Bronchial epithelial cell (primary cell): ENCODE measurements at places on chromosomes 11 and 22. TPM values are rescaled to one million over a fixed set of nuclear protein-coding genes. Genes with fewer than 3 reads are reported as not detected.
A peak's percentile ranks its signal among the peaks of the same experiment; 100 is the strongest.

The FXYD6 gene
- not detected in 2 replicates for total RNA-seq

- no peak for DNase-seq
Observed at GRCh38 chr11:86547727-86548126, 124.7 kb downstream of the ME3 start.

- DNase-seq = no peak
Observed at GRCh38 chr22:22410121-22410520, 98.4 kb downstream of the ZNF280B start.

The MMP13 gene
- under 0.01 TPM in 1 of 2 replicates, not detected in the other for total RNA-seq

DNA sequence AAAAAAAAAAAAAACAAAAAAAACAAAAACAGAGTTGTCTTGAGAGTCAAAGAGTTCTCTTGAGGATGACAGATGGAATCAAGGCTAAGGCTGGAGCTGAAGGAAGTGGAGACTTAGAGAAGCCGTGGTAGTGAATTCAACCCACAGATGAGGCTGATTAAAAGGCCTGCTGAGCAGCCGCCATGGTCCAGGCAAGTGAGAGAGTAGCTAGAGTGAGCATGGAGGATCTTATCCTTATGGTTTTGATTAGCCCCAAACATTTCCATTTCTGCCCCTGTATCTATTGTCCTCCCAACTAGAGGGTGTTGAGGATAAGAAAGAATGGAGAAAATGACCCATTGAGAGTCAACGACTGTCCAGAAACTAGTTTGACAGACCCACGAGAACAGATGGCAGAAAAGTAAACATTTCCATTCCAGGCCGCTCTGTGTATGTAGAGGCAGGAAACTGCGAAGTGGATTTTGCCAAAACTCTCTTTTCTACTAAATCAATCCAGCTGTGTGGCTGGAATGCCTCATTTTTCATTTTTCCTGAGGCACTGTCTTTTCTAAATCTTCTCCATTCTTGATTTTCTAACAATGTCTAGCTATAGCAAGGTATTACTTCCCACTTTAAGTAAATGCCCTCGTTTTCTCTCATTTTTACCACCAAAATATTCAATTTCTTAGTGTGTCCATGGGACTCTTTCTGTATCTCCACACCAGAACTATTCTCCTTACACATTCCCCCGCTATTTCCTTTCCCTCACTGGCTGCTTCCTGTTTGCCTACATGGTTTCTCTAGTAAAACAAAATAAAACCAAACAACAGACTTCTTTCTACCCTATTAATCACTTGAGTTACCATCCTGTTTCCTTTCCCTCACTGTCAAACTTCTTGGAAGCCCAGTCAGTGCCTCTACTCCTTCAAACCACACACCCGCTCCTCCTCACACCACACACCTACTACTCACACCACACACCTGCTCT is 5.4 kb upstream of the MMP8 start:
- no peak for DNase-seq

DNA sequence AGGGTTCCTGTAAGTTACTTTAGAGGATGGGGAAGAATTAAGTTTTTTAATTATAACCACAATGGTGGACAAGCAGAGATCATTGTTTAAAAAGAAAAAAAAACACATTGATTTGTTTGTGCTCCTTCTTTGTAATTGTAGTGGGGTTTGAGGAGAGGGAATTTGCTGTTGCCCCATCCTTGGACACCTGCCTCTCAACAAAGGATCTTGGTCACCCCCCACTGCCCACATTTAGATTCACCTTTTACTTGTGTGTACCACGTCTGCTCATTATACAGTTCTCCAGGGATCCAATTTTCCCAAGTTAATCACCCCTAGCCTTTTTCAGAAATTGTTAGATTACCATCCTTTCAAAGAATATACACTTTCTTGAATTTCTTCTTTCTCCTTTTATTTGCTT is 53.0 kb downstream of the DNAJC24 start:
- no peak for DNase-seq

GRCh38 chr11:64207256-64208085 is 950 bp downstream of the FERMT3 start:
- no peak for DNase-seq

The OR52H1 gene
- total RNA-seq = 0.38 TPM in 1 of 2 replicates, not detected in the other

The OVOL1 gene
- 6.3 and 17.8 TPM in 2 replicates for total RNA-seq

The RFPL2 gene
- total RNA-seq = not detected in 2 replicates

- peak; percentile 21 for DNase-seq
Observed at GRCh38 chr11:106917973-106918372, 100.3 kb downstream of the GUCY1A2 start.

DNA sequence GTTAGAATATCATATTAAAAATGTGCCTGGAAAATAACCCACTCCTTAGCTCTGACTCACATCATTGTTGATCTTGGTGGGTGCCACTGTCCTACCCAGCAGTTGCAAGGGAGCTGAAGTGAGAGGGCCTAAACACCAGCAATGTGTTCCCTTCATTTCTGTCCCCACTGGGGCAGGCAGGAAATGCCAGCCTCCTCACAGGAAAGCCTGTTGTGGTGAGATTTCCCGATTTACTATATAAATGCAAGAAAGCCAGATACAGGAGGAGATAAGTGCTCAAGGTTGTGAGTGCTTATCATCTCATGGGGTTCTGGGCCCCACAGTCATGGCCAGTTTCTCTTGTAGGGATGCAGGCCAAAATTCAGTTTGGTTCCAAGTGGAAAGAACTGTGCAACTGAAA is 15.8 kb upstream of the FLI1 start:
- DNase-seq = no peak

The OR51I1 gene
- not detected in 2 replicates for total RNA-seq

DNA sequence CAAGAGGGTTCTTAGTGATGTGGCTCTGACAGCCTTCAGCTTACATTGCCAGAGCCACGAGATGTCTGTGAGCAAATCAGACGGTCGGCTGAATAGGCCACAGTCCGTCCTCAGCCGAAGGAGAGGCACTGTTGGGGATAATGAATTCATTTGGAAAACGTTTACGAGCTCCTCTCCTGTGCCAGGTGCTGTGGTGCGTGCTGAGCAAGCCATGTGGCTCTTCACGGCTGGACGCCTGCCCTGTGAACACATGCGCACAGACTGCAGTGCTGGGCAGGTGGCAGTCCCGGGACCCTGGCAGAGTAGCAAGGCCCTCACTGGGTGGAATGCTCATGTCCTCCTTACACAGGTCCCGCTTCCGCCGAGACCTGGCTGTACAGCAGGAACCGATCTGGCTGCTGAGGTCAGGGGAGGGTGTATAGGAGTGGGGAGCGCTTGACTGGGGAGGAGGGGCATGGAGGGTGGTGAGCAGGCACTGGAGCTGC is 6.8 kb downstream of the TBC1D22A start:
- no peak for DNase-seq

DNA sequence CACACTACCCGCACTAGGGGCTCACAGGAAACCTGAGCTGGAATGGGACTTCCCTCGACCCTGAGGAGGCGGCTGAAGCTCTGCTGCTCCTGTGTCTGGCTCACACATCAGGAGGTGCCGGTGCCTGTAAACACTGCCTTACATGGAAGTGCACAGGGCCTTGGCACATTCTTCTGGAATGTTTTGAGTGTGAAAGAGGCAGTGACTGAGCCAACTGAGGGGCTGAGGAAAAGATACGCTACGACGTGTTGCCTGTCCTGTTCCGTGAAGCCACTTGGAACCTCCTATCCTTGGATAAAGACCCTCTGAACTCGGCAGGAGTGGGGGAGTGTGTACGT is 10.5 kb downstream of the TXN2 start:
- no peak for DNase-seq

GRCh38 chr22:49107561-49107960 is 720.1 kb downstream of the BRD1 start:
- no peak for DNase-seq

- no peak for DNase-seq
Observed at GRCh38 chr11:134598368-134598767, 186.3 kb upstream of the B3GAT1 start.

The CYTH4 gene
- not detected in 2 replicates for total RNA-seq

DNA sequence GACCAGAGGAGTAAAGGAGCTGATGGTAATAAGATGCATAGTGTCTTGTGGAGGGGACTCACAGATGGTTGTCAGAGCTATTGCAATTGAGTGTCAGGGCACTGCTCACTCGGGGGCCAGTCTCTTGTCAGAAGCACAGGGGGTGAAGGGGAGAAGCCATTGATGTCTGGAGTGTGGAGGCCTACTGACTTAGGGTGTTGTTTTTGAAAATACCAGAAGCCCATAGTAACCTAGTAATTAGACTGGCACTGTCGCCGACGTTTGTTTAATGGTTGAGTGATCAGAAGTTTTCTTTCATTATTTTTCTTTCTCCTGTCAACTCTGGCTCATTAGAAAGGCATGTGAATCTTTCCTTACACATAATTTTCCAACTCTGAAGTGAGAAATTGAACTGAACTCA is 151.6 kb upstream of the TENM4 start:
- no peak for DNase-seq

DNA sequence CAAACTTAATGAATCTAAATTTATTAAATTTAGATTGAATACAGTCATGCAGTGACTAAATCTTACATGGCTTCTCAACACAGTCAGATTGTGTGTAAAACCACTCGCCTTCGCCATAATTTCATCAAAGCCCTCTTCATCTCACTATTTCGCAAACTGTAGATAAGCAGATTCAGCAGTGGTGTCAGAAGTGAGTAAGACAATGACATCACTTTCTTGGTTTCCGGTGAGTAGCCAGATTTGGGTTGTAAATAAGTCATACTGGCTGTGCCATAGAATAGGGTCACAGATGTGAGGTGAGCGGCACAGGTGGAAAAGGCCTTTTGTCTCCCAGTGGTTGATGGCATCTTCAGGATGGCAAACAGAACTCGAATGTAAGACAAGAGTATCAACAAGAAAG is 3.4 kb downstream of the OR10A6 start:
- peak; percentile 90 for DNase-seq

DNA sequence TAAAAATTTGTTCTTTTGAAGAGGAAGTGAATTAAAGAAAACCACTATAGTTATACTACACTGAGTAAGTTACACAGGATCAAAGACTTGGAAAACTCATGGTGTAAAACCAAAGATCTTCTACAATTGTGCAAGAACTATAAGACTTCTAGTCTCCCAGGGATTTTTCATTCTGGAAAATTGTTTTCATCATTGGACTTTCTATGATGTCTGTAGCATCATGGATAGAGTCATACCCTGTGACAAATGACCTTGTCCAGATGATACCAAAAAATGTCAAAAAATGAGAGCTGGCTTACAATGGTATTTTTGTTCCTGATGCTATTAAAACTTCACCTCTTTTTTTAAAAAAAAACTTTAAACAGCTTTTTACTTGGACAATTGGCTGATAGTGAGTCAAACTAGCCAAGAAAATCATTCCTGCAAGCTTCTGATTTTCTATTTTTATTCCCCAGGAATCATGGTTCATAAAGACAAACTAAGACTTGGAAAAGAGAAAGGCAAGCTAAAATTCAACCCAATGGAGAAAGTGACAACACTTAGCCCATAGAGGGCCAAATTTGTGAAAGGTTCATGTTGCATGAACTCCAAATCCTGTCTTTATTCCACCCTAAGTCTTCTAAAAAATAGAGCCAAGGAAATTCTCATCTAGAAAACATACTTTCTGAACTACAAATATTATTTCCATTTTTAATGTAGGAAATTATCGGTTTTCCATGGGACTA is 30.7 kb downstream of the ME3 start:
- no peak for DNase-seq
